Mucosa of gallbladder (tissue), 1 donor: ENCODE measurements at places on chromosomes 11 and 22.

GRCh38 chr11:55707029-55707428, 45.0 kb downstream of the OR4C6 start:
- no peak for DNase-seq

DNA sequence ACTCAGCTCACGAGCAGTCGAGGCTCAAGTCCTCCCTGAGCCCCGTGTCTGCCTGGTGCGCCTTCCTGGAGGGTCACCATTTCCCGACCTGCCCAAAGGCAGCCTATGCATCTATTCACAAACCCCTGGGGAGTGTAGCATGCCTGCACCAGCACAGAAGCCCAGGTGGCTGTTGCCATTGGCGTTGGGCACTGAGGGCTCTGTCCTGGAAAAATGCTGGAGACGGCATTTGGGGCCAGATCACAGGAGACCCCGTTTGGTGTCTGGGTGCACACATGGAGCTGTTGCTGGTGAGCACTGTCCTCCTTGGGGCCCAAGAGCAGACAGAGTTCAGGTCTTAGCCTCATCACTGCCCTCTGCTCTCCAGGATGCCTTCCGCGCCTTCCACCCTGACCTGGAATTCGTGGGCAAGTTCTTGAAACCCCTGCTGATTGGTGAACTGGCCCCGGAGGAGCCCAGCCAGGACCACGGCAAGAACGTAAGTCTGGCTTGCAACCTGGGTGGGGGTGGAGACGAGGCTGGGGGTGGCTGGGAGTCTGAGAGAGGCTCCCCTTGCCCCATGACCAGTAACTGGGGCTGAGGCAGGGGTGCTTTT, 9.4 kb downstream of the FADS2 start:
- no peak for DNase-seq

GRCh38 chr11:31657091-31657490, 147.5 kb downstream of the ELP4 start:
- DNase-seq = no peak

DNA sequence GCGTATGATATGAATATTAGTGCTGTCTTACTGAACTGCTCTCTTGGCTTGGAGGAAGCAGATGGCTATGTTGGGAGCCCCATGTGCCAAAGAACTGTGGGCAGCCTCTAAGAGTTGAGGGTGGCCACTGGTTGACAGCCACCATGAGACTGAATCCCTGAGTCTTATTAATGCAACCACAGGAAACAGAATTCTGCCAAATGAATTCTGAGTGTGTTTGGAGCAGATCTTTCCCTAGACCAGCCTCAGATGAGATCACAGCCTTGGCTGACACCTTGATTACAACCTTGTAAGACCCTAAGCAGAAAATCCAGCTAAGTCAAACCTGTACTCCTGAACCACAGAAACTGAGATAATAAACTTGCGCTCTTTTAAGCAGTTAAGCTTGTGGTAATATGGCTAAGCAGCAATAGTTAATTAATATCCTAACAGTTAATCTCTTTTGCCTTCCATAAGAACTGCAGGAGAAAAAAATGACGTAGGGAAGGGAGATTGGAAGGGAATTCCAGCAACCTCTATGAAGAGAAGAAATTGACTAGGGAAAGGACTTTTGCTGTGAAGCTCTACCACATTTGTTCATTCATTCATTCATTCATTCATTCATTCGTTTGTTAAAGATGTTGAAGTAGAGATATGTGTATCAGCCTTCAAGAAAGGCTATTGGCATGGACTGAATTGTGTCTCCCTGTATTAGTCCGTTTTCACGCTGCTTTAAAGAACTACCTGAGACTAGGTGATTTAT, 26.8 kb downstream of the ADM start:
- DNase-seq = no peak

DNA sequence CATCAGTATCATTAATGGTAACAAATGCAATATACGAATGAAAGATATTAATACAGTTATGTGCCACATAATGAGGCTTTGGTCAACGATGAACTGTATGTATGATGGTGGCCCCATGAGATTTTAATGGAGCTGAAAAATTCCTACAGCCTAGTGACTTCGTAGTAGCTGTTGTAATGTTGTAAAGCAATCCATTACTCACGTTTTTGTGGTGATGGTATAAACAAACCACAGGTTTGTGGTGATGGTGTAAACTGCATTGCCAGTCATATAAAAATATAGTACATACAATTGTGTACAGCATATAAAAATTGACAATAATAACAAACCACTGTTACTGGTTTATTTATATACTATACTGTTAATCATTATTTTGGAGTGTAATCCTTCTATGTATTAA, 27.4 kb upstream of the GRIA4 start:
- no peak for DNase-seq

DNA sequence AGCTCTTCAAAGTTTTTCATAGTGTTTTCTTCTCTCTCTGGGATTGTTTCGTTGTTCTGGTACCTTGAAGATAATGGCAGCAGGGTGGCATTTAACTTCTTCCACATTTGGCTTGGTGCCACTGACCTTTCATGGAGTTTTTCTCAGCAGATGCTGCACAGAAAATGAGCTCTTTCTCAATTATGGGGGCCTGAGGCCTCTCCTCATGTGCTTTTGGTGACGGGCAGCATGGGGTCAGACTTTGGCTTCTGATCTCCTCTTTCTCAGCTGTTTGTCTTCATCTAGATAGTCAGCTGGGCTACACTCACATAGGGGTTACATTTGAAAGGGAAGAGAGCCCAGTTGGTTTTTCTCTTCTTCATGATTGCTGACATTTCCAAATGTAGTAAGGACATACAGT, 76.3 kb downstream of the FAT3 start:
- no peak for DNase-seq

DNA sequence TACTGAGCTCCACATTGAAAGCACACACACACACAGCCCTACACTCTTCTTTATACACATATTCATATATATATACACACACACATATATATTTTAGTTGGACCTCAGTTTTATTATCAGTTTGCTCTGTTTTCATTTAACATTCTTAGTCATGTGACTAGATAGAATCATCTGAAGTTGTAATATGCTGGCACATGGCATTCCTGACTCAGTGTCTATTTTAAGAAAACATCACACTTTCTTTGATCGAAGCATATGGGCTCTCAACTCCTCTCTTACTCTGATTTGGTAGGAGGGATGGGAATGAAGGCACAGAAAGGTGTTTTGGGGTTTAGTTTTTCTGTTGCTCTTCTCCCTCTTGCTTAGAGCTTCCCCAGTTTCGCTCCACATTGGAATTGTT, 24.8 kb downstream of the AMOTL1 start:
- no peak for DNase-seq

GRCh38 chr11:115927823-115928329, 423.7 kb upstream of the CADM1 start:
- DNase-seq = no peak

DNA sequence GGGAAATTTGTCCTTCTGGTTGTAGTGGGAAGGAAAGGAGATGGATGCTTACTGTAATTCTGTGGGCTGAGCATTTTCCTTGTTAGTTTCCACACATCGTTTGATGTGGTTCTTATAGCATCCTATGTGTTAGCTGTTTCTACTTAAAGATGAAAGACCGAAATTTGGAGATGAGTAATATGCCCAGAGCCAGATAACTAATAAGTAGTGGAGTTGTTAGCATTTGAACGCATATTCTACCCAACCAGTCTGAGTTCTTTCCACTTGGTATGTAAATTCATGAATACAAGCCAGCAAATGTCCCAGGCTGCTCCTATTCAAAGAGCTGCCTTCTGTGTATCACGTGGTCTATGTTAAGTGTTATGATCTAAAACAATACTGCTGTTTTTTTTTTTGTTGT, 14.6 kb downstream of the SPECC1L start:
- DNase-seq = no peak

GRCh38 chr11:47132490-47132889, 44.2 kb downstream of the ARFGAP2 start:
- no peak for DNase-seq

DNA sequence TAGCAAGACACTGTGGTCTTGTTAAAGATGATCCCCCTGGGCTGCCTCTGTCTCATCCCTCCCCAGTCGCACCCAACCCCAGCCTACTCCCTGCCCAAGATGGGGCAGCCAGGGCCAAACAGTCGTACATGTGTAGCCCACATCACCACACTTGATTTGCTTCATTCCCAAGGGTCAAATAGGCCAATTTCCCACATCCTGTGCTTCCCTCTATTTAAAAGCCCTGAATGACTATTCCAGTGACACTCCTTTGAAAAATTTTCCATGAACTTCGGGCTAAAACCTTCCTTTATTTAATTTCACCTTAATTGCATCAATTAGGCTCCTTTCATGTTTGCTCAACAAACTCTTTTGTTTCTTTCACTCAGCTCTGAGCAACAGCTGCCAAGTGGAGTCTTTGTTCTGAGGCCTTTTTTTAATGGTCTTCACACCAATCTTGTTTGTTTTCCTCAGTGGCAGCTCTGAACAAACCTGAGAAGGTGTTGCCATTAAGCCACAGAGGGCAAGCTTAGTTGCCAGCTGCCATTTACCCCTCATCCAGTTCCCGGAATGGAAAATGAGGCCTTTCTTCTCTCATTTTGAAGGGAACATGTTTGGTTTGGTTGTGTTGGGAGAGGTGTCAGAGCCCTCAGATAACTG, 126.9 kb downstream of the APIP start:
- DNase-seq = no peak

- DNase-seq = no peak
These were observed 450.0 kb downstream of the MIAT start for GRCh38 chr22:27107386-27107785.

DNA sequence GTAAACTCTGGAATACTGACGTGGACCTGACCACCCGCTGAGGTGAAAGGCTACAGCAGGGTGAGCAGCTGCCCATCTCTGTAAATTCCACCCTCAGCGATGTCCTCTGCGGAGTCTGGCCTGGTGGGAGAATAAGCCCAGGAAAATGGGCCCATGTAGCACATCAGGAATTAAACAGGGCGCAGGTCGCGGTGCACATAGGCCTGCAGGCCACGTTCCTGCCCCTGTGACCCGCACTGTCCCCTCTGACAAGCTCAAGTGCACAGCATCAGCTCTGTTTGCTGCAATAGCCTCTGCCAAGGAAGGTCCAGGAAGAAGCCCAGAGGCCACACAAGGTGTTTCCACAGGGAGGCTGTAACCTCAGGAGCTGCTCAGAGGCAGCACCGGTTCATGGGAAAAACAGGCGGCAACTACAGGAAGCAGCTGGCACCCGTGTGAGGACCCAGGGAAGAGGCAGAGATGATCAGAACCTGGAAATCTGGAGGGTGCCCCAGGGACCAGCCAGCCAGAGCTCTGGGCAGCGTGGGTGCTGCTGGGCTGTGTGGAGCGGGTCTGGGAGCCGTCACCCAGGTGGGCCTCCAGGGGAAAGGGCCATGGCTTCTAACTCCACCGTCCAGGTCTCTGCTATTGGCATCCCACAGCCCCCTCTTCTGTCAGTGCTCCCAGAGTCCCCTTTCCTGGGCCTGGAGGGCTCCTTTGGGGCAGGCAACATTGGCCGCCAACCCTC, 808 bp upstream of the IFITM2 start:
- no peak for DNase-seq

- DNase-seq = no peak
These were observed 921.3 kb downstream of the BRD1 start for GRCh38 chr22:48906216-48906835.

- DNase-seq = no peak
These were observed 68.7 kb downstream of the ETS1 start for GRCh38 chr11:128518493-128519207.

DNA sequence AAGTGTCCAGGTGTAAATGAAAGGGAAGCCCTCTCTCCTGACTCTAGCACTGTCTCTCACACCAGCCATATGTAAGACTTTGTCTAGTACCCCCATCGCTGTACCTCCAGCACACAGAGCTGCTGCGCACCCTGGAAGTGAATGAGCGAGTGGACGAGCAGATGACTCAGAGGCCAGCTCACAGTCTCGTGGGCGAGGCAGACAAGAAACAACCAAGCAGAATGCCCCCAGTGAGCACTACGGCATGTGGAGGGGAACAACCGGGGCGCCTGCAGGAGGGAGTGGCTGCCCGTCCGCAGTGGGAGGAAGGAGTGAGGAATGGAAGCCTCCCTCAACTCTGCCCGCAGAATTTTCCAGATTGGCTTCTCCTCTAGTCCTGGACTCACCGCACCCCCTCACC, 46.4 kb downstream of the MCM5 start:
- DNase-seq = no peak
